ENCODE measurements at places on chromosomes 4 and X.

- DNase-seq, result no peak
These were observed 752 bp upstream of the FGF5 start for GRCh38 chr4:80265571-80266252.

- no peak for DNase-seq
These were observed 15.1 kb downstream of the TBC1D9 start for GRCh38 chr4:140740906-140741670.

DNA sequence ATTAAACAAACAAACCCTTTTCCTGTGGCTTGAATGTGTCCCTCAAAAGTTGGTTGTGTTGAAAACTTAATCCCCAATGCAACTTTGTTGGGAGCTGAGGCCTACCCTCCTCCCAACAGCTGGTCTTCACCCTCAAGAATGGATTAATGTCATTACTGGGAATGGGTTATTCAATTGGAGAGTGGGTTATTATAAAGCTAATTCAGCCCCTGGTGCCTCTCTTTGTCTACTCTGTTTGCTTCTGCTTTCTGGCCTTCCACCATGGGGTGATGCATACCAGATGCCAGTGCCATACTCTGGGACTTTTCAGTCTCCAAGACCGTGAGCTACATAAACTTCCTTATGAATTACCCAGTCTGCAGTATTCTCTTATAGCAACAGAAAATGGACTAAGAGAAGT is 706.5 kb downstream of the CCSER1 start:
- DNase-seq, result no peak

DNA sequence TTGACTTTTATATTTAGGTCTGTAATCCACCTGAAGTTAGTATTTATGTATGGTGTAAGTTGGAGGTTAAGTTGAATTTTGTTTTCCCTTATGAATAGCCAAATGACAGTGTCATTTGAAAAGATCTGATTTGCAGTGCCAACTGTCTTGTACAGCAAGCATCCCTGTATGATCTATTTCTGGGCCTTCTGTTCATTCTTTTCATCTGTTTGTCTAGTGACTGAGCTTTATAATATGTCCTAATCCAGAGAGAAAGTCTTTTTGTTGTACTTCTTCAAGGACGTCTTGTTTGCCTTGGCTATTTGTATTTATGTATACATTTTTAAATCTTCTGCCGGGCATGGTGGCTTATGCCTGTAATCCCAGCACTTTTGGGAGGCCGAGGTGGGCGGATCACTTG is 39.6 kb downstream of the CDKL5 start:
- no peak for DNase-seq

GRCh38 chr4:18512718-18513117 is 491.2 kb upstream of the LCORL start:
- no peak for DNase-seq

DNA sequence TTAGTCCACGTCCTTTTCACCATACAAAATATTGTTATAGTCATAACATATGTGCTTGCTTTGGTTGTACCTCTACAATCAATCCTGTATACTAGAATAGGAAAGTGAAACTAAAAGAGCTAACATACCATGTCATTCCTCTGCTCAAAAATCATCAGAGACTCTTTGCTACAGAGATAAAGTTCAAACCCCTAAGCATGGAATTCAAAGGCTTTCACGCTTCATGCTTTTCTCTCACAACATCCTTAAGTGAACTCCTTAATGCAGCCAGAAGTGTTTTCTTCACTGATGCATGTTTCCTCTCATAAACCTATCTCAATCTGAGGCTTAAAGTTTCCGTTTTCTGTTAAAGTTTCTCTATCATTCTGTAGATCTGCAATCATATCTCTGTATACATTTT is 744.6 kb upstream of the IGFBP7 start:
- no peak for DNase-seq

GRCh38 chrX:152927858-152928760 is 30.2 kb downstream of the ZNF185 start:
- no peak for DNase-seq

DNA sequence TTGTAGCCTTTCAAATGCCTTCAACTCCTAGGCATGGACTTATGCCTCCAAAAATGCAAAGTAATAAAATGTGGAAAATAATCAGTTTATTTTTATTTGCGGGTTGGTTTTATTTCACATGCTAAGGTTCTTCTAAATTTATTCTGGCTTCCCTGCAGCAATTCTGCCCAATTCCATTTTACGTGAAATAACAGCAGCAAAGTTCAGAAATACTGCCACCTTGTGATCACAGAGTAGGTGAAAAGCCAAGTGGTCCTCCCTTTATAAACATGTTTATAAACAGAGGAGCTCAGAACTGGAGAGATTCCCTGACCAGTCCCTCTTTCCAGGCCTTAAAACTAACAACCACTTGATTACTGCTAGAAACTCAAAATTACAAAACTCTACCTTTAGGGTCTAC is 14.7 kb upstream of the DCHS2 start:
- DNase-seq, result no peak

- DNase-seq, result no peak
These were observed 1102.8 kb downstream of the FSTL5 start for GRCh38 chr4:161061046-161061445.

Measured in psoas muscle (tissue), 8 donors.